ENCODE measurements at places on chromosomes 1 and 21.
A peak's percentile ranks its signal among the peaks of the same experiment; 100 is the strongest.

DNA sequence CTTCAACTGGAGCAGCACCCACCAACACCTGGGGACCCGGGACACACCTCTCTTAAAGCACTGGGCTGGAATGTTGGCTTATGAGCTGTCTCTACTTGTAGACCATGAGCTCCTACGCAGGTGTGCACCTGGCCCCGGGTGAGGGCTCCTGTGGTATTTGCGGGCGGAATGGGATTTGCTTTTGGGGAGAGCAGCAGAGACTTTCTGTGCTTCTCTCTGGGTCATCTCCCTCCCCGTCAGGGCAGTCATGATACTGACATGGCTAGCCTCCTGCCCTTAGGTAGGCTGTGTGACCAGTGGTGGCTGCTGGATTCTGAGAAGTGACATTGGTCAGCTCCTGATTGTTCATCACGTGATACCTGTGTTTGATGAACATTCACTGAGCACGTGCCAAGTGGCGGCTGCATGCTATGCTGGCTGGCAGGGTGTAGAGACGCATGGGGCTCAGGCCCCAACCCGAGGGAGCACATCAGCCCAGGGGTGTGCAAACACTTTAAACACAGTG is 9.0 kb upstream of the ZBTB21 start:
- DNase-seq = no peak

DNA sequence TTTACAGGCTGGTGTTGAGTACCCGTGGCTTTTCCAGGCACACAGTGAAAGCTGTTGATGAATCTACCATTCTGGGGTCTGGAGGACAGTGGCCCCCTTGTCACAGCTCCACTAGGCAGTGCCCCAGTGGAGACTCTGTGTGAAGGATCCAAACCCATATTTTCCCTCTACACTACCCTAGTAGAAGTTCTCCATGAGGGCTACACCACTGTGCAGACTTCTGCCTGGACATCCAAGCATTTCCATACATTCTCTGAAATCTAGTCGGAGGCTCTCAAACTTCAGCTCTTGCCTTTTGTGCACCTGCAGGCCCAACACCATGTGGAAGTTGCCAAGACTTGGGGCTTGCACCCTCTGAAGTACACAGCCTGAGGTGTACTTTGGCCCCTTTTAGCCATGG is 227.8 kb downstream of the BACH1 start:
- no peak for DNase-seq

DNA sequence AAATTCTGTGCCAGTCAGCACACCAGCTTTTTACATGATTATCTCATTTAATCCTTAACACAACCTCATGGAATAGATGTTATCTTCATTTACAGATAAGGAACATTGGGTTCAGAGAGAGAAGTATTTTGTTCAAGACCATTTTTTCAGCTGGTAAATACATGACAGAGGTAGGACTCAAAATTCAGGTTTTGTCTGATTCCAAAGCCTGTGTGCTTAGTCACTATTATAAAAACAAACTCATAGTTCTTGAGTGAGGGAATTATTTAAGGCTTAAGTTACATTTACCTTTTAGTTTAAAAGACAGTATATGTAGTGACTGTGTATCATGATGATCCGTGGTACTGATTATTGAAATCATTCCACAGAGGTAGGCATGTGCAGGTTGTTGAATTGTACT is 125.2 kb downstream of the MAGI3 start:
- peak; percentile 9 for DNase-seq

DNA sequence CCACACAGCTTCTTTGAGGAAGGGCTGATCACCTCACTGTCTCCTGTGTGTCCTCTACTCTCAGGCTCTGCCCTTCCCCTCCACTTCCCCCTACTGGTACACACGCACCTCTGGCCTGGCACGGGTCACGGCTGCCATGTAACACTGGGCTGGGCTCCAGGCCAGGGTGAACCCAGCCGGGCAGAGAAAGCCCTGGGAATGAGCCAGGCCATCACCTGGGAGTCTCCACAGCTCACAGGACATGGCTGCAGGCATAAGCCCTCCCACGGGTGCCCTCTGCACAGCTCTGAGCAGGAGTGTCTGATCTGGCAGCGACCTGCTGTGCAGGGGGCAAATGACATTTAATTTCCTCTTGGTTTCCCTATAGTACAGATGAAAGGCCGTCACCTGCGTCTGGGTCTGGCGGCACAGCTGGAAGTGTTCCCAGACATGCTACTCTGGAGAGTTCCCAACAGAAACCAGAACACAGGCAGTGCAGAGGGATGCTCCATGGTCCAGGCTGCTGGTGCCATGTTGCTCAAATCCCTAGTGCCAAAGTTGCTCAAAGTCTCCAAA is 61.2 kb downstream of the ERI3 start:
- no peak for DNase-seq

DNA sequence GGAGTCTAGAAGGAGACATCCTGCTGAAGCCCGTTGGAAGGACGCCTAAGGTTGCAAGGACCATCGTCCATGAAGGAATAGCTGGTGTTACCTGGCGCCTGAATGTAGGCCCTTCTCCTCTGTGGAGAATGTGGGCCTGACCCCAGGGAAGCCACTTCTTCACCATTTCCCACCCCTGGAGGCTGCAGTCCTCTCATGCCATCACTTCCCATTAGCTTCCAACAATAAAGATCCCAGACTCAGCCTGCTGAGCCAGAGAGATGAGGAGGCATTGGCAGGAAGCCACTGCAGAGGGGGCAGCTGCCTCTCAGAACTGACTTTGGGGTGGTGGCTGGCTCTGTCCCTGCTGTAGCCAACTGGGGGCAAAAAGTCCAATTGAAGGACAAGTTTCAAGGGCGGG is 21.3 kb upstream of the KCNE2 start:
- DNase-seq = no peak

GRCh38 chr1:52709016-52709415 is 10.9 kb upstream of the COA7 start:
- no peak for DNase-seq

DNA sequence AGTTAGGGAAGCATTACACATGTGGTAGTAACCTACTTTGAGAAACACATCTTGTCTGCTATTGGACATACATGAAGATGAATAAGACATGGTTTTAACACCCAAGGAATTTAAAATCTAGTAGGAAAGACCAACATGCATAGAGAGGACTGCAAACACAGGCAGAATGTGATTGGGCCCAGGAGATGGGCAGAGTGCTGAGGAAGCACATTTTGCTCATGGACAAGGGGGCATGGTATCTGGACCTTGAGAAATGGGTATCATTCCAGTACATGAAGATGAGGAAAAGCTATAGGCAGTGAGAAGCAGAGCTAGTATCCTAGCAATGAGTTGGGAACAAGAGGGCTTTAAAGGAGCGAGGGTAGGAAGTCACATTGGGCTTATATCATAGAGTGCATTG is 142.7 kb downstream of the SPATA46 start:
- no peak for DNase-seq

GRCh38 chr1:183896466-183897048 is 91.6 kb downstream of the RGL1 start:
- no peak for DNase-seq

GRCh38 chr21:15445327-15445726 is 284.5 kb upstream of the USP25 start:
- no peak for DNase-seq

- DNase-seq = peak; percentile 38
These were observed 32.1 kb upstream of the EPHX4 start for GRCh38 chr1:91997607-91998195.

GRCh38 chr21:25175938-25176337 is 431.3 kb downstream of the MRPL39 start:
- DNase-seq = no peak

GRCh38 chr1:47688461-47689296 is 250.8 kb downstream of the FOXD2 start:
- DNase-seq = no peak

- peak; percentile 58 for DNase-seq
These were observed 1.6 kb downstream of the TMEM200B start for GRCh38 chr1:29121936-29122681.

- DNase-seq = peak; percentile 8
These were observed 33.7 kb upstream of the IFI44L start for GRCh38 chr1:78586572-78586971.
